Skeletal muscle cell (primary cell): ENCODE measurements at places on chromosomes 7 and 10.

GRCh38 chr10:78620985-78621799 is 447.6 kb upstream of the ZMIZ1 start:
- no peak for DNase-seq

DNA sequence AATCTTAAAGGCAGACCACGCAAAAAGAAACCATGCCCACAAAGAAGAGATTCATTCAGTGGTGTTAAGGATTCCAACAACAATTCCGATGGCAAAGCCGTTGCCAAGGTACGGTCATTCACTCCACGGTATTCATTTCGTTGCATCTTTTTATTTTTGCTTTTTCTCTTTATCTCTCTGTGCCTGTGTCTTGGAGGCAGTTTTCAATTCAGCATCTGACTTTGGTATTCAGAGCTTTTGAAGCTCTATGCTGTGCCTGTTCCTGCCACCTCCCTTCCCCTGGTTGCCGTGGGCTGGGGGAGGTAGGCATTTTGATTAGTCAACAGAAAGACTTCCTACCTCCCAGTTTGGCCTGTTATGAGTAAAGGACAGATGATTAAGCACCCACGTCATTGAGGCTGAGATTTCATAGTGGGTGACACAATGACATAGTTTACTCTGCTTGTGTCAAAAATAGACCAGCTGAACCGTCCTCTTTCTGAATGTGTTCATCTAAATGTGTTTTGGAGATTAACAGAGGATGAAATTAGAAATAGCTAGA is 149.5 kb downstream of the ARID5B start:
- DNase-seq = peak; percentile 88

GRCh38 chr10:12482587-12482986 is 133.2 kb downstream of the CAMK1D start:
- no peak for DNase-seq

DNA sequence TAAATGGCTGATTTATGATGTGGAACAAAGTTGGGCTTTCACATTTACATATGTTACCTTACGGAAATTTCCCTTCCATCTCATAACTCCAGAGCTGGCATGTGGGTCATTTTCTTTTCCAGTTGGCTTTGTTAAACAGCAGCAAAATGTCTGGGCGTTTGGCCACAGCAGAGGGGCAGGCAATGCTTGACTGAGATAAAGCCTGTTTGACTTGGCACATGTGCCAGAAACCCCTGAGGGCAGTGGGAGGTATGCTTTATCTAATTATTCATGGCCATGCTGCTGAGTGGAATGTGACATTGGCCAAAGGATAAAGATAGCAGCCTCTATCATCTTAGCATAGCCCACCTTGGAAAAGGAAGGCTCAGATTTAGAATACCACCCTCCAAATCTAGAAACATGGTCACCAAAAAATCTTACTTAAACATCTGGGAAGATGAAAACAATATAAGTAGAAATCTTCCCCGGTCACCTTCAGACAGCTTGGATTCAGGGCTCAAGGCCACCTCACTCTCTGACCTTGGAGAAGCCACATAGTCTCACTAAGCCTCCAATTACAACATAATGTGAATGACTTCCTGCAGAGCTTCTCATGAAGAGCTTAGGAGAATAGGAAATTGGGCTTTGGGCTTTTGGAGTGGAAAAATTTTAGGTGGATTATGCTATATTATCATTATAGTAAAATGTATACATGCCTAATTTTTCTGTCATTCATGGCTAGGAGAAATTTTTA is 101.5 kb downstream of the GRM3 start:
- no peak for DNase-seq

GRCh38 chr7:112782498-112782897 is 7.7 kb downstream of the TMEM168 start:
- no peak for DNase-seq

DNA sequence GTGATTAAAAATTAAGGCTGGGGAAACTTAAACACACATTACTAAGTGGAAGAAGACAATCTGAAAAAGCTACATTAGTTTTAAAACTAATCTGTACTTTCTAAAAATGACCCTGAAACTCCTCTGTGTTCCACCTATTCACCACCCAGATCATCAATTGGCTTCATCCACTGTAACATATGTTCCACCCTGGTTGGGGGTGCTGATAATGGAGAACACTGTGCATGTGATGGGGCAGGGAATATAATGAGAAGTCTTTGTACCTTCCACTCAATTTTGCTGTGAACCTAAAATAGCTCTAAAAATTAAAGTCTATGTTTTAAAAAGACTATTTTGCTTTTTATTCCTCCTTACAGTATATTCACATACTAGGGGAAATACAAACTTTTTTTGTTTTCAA is 132.7 kb downstream of the CNOT4 start:
- no peak for DNase-seq

- no peak for DNase-seq
Measured at GRCh38 chr7:140966561-140967233, 42.0 kb upstream of the BRAF start.

GRCh38 chr7:130394421-130395195 is 14.3 kb downstream of the CPA1 start:
- DNase-seq = no peak

DNA sequence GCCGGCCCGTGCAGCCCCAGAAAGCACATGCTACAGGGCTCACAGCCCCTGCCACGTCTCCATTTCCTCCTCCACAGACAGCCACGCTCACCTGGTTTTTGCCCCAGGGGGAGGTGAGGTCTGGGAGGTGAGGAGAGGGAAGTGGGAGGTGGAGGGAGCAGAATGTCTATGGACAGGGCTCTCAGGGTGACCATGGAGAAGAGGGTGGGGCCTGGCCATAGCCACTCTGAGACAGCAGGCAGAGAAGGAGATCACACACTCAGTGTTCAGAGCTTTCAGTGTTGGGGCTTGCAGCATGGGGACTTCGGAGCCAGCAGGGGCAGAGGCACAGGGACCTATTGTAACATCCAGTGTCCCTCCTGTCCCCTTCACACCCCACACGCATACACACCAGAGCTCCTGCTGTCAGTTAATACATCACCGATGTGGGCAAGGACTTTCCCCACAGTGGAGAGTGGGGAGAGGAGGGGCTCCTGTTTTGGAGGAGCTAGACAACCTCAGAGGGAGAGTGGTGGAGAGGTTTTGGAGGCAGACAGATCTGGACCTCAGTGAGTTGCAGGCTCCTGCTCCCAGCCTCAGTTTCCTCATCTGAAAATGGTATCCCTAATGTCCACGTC is 14.4 kb downstream of the WDFY4 start:
- DNase-seq = no peak

- no peak for DNase-seq
Measured at GRCh38 chr7:27064159-27064558, 31.6 kb downstream of the HOXA1 start.

- DNase-seq = no peak
Measured at GRCh38 chr10:33674986-33675599, 340.6 kb upstream of the NRP1 start.

GRCh38 chr7:140484479-140484878 is 5.2 kb upstream of the MKRN1 start:
- DNase-seq = no peak

- no peak for DNase-seq
Measured at GRCh38 chr10:99966306-99966705, 43.4 kb downstream of the DNMBP start.

GRCh38 chr10:78713659-78714058 is 355.1 kb upstream of the ZMIZ1 start:
- DNase-seq = no peak

GRCh38 chr10:53005612-53006345 is 233.2 kb upstream of the MBL2 start:
- DNase-seq = no peak

DNA sequence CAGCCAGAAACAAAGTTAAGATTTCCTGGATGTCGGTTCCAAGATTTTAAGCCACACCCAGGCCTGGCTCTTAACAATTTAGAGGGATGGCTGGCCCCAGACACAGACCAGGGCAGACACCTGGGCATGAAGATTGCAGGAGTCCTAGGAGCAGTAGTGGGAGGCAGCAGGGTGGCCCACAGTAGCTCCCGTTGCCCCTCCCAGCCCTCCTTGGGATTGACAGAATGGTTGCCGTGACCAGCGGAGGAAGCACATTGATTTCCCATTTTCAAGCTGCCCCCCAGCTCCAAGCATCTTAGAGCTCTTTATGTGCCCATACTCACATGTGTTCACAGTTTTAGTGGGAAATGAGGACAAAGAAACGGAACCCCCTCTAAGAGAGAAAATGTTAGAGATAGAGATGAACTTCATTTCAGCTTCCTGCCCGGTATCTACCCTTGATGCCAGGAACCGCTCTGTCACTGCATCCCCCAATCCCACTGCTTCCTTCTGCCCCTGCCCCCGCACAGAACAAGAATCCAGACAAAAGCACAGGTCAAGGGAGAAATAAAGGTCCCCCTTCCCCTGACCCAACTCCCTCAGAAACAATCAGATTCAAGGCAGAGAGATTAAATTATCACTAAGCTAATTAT is 101.1 kb downstream of the PLXNA4 start:
- no peak for DNase-seq

DNA sequence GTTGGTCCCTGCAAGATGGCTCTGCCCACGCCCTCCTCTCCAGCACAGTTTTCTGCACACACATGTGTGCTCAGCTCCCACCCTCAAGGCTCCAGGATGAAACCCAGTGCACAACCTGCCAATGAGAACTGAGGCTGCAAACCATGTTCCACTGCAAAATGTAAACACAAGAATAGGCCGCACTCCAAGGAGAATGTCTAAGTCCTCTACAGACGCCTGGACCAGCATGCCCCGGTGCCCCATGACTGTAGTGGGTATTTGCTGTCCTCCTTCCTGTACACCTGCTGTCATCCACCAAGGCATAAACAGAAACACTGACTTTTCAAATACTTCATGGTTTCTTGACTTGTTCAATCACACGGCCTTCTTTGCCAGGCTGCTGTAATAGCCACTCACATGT is 72.6 kb downstream of the COBL start:
- no peak for DNase-seq

GRCh38 chr10:45585131-45585530 is 87.4 kb downstream of the ZFAND4 start:
- no peak for DNase-seq

DNA sequence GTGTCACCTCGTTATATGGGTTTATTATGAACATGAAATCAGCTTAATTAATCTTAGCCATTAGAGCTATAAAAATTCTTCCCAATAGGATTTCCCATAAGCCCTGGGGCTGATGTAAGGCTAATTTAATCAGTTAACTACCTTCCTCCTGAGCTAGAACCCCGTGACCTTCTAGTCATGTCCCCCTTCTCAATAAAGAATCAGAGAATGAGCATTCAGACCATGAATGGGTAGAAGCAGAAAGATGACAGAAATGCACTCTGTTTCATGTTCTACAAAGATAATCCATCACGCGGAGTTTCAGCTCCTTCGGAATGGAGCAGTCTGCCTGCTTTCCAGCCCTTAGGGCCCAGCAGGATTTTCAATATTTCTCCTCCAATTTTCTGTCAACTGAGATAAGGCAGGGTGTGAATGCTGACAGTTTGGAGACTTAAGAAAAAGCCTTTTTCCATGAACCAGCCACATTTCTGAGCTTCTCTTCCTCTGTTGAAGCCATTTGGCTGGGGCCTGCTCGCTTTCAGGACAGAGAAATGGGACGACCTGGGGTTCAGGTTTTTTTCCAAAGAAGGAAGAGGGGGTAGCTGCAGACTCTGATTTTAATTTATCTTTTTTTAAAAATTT is 211.0 kb downstream of the NEBL start:
- no peak for DNase-seq

DNA sequence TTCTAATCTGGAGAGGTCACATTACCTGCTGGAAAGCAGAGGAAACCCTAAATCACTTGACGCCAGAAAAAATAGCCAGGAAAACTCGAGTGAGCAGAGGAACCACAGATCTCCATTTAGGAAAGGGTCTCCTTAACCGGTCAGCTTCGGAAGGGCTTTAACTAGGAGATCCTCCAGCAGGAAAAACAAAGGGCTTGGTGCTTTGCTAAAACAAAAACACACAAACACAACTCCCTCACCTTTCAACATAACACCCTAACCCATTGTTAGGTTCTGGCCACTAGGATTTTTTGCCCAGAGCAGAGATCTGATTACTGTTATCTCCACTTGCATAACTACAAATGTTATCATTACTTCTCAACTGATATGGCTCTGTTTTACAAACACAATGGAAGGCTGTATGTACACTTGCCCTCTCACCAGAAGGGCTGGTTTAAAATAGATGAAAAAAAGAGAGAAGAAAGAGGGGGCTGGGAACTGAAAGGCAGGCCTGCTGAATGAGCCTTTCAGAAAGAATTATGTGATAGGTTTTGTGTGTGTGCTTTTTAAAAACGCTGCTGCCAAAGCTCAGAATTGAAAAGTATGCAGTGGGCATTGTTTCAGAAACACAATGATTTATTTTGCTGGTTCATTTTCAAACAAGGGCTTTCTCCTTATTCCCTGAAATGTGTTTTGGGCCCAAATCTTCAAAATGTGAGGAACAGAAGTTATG is 161.5 kb downstream of the FGFR2 start:
- DNase-seq = no peak

DNA sequence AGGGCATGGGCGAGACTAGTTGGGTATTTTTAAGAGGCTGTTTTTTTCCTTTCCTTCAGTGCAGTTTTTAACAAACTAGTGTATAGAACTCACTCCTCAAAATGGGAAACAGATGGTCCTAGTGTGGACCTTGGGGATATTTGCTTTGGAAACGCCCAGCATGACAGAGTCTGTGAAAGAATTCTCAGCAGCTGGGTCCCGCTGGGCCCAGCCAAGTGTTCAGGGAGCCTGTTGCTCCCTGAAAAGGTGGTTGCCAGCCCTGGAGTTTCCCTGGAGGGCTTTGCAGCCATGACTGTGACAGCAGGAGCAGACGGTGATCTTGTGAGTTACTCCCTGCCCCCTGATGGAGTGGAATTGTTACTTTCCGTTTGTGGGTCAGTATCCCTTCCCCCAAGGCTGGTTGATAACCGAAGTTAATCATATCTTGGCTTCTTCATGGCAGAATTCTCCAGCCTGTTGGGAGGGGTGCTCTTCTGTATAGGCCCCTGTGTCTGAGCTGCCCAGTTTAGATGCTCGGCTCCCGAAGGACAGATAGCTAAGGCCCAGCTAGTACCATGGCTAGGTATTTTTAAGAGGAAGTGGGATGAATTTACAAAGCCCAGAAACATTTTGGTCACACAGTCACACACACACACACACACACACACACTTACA is 278.6 kb upstream of the HABP2 start:
- DNase-seq = no peak

- peak; percentile 15 for DNase-seq
Measured at GRCh38 chr7:70006261-70006920, 408.1 kb downstream of the AUTS2 start.

GRCh38 chr7:21941611-21942141 is 4.0 kb downstream of the CDCA7L start:
- no peak for DNase-seq

DNA sequence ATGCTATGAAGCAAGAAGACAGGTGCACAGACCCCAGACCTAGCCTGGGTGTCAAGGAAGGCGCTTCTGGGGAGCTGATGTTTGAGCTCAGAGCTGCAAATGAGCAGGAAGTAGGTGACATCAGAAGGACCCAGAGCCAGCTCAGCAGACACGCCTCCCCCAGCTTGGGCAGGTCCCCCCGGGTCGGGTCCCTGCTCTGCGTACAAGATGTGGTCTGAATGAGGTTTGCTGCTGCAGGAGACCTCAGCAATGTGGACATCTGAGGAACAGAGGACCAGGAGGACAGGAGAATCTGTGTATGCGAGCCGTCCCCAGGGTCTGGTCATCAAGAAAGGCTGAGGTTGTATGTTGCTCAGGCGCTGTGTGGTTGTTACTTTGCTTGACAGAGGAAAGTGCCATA is 51.8 kb downstream of the TACC2 start:
- DNase-seq = no peak

GRCh38 chr7:13890793-13891192 is 98.7 kb downstream of the ETV1 start:
- DNase-seq = no peak
